ENCODE measurements at places on chromosomes 5 and 9.

GRCh38 chr5:14665101-14665822, 744 bp downstream of the OTULIN start:
- no peak for DNase-seq

DNA sequence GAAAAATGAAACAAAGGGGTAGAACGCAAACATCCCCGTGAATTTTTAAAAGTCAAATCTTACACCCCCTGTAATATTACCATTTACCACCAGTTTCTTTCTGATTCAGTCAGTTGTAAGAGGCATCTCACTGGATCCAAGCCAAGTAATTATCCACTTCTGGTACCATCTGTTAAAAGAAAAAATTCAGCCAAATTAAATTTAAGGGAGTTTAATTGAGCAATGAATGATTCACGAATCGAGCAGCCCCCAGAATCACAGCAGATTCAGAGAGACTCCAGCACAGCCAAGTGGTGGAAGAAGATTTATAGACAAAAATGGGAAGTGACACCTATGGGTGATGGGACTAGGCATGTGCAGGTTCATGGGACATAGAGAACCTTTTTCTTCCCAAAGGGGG, 29.9 kb upstream of the MTMR12 start:
- DNase-seq, result no peak

DNA sequence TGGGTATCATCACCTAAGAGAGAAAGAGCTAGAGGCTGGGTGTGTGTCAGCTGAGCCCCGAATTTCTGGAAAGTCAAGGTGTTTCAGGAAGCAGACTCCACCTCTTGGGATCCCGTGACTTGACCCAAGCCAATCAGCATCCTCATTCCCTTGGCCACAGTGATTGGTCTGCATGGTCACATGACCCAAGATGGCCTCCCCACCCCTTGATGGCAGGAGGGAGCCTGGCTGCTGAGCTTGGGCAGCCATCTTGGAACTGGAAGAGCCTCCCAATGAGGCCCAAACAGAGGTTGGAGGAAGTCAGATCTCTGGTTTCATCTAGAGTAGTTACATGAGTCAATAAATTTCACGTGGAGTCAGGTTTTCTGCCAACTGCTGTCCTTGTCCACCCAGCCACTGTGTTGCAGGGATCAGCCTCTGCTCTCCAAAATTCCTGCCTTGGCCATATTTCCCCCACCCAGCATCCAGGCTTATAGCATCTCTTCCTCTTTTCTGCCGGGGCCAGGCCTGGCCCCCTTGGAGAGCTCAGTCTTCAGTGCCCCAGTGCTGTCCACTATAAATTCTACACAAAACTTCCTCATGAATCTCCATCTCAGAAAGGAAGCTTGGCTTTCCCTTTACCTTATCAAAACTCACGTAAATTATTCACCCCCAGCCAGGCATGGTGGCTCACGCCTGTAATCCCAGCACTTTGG, 17.2 kb upstream of the SUSD3 start:
- DNase-seq, result no peak

DNA sequence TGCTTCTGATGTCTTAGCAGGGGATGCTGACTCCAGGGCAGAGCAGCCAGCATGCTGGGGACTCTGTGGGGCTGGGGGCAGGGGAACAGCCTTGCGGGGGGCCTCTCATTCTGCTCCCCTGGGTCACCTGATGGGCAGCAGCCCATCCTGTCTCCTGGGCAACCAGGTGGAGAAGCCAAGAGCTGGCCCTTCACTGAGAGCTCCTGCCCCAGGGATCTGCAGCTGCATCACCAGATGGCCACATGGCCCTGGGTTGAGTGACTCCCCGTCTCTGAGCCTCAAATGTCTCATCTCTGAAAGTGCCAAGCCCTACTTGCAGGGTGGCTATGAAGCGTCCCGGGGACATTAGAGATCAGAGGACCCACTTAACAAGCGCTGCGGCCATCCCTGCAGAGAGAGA, 49.1 kb downstream of the LRSAM1 start:
- DNase-seq, result no peak

DNA sequence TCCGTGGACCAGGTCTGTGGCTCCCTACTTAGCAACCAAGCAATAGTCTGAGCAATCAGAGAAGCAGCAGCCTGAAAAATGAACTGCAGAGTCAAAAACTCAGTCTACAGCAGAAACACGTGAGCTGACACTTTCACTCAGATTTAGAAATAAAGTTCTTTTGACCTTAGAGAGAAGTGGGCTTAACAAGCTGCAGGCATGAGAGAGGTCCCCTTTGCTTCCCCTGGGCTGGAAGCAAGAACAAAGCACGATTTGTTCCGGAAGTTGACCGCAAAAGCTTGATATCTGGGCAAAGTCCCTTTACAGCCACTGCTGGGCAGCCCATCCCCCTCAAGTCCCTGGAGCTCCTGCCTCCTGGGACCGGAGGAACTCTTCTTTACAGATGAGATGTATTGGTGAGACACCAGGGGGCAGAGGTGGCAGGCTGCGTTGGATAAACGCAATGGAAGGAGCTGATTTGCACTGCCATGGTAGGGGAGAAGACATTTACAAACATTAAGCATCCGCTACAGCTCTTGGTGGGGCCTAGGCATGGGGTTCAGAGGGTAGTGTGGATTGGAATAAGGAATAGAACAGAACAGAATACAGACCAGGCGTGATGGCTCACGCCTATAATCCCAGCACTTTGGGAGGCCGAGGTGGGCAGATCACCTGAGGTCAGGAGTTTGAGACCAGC, 5.8 kb upstream of the SOWAHA start:
- no peak for DNase-seq

- DNase-seq, result no peak
Measured at GRCh38 chr5:170262061-170263045, 29.6 kb downstream of the C5orf58 start.

GRCh38 chr9:6302417-6302816, 25.8 kb upstream of the TPD52L3 start:
- DNase-seq, result no peak

GRCh38 chr5:164555809-164556208, 1050.4 kb downstream of the MAT2B start:
- no peak for DNase-seq

DNA sequence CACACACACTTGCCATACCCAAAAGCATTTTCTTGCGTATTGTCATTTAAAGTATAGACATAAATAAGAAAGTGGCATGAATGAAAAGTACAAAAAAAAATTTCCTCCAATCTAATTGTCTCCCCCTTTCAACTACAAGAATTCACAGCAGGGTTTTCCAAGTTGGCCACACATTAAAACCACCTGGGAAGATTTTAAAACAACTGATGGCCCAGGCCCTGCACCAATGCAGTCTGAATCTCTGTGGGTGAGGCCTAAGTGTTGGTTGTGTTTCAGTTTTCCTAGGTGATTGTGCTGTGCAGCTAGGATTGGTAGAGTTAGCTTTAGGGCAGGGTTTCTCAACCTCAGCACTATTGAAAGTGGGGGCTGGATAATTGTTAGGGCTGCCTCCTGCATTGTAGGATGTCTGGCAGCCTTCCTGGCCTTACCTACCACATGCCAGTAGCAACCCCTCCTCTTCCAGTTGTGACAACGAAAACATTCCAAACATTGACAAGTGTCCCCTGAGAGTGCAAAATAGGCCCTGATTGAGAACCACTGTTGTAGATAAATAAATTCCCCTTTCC, 337.1 kb downstream of the KIAA0825 start:
- DNase-seq, result no peak

DNA sequence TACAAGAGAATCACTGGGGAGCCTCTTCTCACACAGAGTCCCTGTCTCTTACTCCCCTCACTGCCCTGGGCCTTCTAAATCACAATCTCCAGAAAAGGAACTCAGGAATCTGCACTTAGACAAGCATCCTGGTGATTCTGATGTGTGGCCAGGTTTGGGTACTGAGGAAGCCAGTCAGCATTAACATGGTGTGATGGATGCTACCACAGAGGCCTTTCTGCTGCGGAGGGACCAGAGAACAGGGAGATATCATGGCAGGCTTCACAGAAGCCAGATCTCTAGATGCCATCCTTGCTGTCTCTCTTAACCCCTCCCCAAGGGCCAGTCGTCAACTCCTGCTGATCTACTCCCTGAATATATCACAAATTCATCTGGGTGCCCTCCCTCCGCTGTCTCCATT, 1.6 kb downstream of the ANKS6 start:
- no peak for DNase-seq
